Activated CD8-positive, alpha-beta memory T cell treated with anti-CD3 and anti-CD28 coated beads for 1 hour (primary cell): ENCODE measurements at places on chromosomes 3 and 15.

- peak; percentile 66 for DNase-seq
Observed at GRCh38 chr15:38690719-38691332, 126.2 kb upstream of the RASGRP1 start.

- no peak for DNase-seq
Observed at GRCh38 chr3:14329116-14329830, 73.1 kb upstream of the SLC6A6 start.

DNA sequence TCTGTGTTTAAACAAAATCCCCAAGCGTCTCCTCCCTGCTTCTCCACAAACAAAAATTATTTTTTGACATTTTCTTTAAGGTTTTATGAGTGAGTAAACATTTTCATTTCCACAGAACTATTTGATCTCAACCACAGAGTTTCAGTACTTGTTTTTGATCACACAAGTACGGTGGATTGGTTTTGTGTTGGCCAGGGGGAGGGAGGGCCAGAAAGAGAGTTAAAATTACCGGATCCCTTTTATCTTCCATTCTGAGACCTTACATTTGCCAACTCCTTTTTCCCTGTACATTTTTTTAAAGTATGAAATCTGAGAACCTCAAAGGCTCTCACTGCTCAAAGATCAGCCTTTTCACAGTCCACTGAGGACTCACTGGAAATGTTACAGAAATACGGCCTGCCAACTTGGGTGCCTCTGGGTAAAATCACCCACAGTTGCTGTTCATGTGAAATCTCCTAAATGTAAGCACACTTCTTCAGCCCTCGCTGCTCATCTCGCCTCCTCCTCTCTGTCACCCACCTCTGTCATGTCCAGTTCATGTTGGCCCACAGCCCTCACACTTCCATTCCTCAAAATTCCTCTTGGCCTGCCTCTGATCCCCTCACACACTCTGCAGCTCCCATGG, 1.7 kb downstream of the HOMER2 start:
- no peak for DNase-seq

GRCh38 chr3:165895919-165896318, 58.7 kb upstream of the BCHE start:
- no peak for DNase-seq

- DNase-seq = no peak
Observed at GRCh38 chr15:68488290-68488689, 56.3 kb upstream of the ITGA11 start.

GRCh38 chr3:38327335-38328009, 19.1 kb upstream of the XYLB start:
- DNase-seq = no peak

- no peak for DNase-seq
Observed at GRCh38 chr3:159667261-159667660, 321.4 kb upstream of the IL12A start.

- no peak for DNase-seq
Observed at GRCh38 chr3:43370293-43370980, 84.1 kb downstream of the SNRK start.

DNA sequence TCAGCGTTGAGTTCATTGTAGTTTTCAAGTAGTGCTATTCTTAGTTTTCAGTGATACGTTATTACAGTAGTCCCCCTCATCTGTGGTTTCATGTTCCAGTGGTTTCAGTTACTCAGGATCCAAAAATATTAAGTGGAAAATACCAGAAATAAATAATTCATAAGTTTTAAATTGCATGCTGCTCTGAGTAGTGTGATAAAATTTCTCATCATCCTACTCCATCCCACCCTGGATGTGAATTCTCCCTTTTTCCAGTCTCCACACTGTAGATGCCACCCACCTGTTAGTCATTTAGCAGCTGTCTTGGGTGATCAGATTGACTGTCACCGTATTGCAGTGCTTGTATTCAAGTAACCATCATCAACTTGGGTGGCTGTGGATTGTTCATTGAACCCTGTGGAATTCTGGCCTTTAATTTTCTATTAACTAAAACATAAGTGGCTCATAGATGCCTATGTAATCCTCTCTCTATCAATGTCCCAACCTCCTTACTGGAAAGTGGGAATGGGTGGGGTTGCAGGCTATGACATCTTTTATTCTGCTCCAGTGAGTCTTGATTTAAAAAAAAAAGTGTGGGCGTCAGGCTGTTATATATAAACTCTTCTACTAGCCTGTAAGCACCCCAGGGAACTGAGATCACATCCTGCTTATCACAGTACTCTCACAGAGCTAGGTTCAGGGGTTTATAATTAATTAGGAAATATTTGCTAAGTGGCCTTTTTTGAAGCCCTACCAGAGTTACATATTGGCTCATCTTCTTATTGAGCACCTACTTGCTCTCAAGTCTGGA, 97.5 kb downstream of the CFAP20DC start:
- DNase-seq = no peak

DNA sequence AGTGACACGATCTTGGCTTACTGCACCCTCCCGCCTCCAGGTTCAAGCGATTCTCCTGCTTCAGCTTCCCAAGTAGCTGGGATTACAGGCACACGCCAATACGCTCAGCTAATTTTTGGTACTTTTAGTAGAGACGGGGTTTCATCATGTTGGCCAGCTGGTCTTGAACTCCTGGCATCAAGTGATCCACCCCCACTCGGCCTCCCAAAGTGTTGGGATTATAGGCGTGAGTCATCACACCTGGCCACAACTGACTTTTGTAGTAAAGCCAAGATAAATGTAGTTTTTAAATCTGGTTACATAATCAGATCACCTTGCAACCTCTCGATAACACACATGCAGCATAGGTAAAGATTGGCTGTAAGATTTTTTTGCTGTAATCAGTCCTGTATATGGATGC, 657.5 kb upstream of the DPPA4 start:
- no peak for DNase-seq

DNA sequence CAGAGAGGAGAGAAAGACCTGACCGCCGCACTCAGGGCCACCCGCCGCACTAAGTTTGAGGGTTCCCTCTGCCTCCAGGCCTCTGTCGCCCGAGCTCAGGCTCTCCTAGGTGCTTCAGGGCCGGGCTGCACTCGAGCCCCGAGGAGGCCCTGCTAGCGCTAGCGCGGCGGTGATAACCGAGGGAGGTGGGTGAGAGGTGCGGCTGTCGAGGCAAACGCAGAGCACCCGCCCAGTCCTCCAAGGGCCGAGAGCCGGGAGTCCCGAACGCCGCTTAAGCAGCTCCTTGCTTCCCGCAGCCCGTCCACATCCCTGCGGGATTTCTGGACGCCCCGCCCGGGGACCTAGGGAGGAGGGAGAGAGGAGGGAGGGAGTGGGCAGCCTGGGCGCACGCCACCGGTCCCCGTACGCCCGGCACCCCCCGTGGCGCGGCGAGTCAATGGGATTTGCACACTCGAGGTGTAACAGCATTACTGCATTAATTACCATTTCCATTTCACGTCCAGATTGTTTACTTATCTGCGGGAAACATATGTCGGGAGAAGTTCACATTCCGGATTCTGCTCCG, 6.8 kb downstream of the SOX14 start:
- DNase-seq = no peak

- no peak for DNase-seq
Observed at GRCh38 chr3:124363476-124363875, 366.8 kb upstream of the UMPS start.

GRCh38 chr15:69974321-69974720, 123.4 kb downstream of the TLE3 start:
- no peak for DNase-seq

- no peak for DNase-seq
Observed at GRCh38 chr15:39331584-39331983, 249.3 kb upstream of the THBS1 start.

DNA sequence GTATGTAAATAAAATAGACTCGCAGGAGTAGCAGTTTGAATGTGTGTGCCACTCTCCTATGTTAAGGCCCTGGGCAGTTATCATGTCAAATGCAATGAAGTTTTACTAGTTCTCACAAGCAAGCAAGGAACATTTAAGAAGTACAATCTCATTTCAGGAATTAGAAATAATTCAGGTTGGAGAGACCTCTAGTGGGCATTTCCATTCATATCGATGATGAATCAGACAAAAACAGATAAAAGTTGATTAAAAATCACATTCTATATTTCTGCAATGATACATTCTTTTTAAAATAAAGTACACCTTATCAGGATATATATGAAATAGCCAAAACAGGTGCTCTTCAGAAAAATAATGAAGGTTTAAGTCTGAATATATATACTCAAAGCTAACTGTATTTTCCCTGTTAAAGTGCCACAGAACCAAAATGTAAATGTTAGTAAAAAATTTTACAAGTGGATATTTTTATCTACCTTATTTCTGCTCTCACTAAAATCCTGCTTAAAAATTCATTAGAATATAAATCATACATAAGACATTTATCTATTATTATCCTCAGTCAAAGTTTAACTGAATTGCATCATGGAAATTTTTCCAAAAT, 492.4 kb upstream of the FRG2C start:
- no peak for DNase-seq

DNA sequence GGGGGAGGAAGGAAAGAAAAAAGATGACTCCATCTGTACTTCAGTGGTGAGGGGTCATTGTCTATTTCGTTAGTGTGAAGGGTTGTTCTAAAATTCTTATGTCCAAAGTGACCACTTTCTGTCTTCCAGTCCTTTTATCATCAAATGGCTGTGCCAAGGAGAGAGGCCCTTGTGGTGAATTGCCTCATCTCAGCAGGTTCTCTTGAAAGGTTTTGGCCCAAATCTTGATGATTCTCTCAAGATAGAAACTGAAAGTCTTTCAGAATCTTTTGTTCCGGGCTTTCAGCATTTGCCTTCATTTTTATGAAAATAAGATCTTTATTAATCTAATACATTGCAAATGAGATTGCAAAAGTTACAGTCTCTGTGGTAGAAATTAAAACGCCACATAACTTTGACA, 575.8 kb downstream of the RSL24D1 start:
- DNase-seq = no peak

GRCh38 chr3:14483286-14483685, 56.9 kb downstream of the GRIP2 start:
- no peak for DNase-seq

- DNase-seq = no peak
Observed at GRCh38 chr3:29214009-29214658, 66.7 kb upstream of the RBMS3 start.

DNA sequence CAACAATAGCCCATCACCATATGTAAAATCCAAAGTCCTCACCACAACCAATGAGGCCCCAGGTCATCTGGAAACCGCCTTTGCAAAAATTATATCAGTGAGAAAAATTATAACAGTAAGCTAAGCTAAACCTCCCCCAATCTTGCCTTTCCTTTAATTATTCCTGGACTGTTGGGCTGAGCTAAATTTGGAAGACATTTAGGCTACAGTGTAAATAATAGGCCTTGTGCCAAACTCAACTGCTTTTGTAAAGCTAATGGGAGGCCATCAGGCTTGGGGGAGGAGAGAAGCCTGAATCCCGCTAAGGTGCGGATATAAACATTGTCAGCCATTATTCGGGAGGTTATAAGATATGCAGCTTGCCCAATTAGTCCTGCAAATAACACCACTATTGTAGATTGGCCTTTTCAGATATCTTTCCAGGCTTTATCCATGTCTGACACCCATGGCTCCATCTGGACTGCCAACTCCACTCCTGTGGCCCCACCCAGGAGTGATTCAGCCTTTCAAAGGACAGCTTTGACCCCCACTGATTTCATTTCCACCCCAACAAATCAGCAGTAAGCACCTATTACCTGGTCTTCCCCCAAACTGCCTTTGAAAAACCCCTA, 53.0 kb upstream of the CA12 start:
- DNase-seq = no peak

DNA sequence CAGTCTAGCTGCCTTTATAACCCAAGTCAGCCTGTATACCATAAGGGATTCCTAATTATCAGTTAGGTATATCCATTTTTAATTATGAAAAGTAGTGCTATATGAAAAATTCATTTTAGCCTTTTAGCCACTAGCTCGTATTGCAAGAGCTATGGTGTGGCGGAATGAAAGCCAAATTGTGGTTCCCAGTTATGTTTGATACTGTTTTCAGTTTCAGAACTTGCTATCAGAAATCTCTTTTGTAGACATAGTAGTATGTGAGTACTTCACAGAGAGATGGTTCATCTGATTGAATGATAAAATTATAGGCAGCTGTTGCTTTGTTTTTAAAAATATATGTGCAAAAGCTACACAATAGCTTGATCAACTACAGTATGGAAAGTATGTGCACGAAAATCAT, 134.6 kb downstream of the SLC25A26 start:
- DNase-seq = no peak

DNA sequence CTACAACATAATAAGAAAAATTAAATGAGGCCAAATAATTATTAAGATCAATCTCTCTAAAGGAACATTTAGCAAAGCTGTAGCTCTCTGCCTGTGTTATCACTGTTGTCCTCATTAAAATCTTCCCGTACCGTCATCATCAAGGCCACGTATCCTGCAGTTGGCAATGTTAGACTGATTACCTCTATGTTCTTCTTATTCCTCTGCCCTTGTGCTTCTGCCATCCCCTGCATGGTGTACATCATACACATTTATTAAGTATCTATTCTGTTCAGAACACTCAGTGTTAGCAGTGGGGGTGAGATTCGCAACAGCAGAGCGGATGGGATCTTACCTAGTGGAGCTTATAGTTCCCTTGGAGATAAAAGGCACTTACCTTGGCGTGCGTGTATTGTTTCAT, 12.8 kb downstream of the TPRG1 start:
- no peak for DNase-seq

- DNase-seq = no peak
Observed at GRCh38 chr15:98731712-98732450, 83.5 kb downstream of the IGF1R start.

- DNase-seq = no peak
Observed at GRCh38 chr3:150433347-150433746, 25.2 kb downstream of the TSC22D2 start.

DNA sequence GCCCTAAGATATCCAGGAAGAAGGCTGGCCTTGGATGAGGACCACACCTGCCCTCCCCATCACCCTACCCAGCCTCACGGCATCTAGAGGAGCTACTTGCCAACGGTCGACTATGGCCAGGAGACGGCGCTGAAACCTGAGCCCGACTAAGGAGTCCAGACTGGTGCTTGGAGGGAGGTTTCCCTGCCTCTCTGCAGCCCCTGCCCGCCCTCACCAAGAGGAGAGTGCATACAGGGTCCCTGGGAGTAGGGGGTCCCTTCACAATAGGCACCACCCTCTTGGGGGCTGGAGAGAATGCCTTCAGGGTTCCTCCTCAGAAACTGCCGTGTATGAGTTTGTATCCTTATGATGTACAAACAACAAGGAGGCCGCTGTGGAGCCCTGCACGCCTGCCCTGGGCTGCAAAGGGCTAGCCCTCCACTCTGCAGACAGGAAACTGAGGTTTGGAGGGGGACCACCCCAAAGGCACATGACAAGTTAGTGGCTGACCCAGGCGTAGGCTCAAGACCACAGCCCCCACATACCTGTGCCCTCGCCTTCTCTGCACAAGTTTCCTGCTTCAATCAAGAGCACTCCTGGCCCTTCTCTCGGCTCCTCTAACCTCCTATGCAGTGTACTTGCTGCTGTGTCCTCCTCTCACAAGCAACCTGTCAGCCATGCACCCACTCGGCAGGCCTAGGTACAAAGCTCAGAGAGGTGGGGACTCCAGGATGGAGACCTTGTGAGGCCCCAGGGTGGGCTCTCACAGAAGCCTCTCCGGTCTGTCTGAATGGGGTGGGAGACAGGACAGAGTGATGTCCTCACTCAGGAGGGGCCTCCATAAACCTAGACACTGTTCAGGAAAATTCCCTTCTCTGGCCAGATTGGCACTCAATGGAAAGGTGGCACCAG, 7.4 kb downstream of the KLF15 start:
- no peak for DNase-seq

GRCh38 chr15:45919806-45920205, 285.0 kb downstream of the SQOR start:
- no peak for DNase-seq

GRCh38 chr3:71511037-71511436, 72.5 kb downstream of the FOXP1 start:
- DNase-seq = no peak

- DNase-seq = no peak
Observed at GRCh38 chr3:105767776-105768175, 101.0 kb downstream of the CBLB start.
